ENCODE measurements at places on chromosomes 4 and X.
A peak's percentile ranks its signal among the peaks of the same experiment; 100 is the strongest.

GRCh38 chr4:71472946-71473345 is 134.1 kb downstream of the SLC4A4 start:
- no peak for DNase-seq

DNA sequence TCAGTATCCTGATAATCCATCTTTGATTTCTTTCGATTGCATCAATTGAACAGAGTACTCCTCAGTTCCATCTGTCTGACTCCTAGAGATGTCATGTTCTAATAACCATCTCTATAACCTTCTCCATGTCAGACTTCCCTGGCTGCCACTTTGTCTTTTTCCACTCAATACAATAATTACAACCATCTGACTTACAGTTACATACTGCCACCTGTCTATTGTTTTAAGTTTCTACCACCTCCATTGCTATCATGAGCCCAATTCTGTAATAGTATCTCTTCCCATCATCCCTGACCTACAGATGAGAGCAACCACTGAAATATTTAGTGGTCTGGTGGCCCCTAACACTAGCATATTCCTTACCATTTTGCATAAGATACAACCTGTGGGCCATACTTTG is 439.2 kb upstream of the FAM47C start:
- DNase-seq = no peak

DNA sequence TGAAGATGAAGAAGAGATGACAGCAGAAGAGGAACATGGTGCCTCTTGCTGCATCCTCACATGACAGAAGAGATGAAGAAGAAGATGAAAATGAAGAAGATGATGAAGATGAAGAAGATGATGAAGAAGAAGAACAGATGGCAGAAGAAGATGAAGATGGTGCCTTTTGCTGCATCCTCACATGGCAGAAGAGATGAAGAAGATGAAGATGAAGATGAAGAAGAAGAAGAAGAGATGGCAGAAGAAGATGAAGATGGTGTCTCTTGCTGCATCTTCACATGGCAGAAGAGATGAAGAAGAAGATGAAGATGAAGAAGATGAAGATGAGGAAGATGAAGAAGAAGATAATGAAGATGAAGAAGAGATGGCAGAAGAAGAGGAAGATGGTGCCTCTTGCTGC is 63.7 kb upstream of the HPF1 start:
- DNase-seq = no peak

DNA sequence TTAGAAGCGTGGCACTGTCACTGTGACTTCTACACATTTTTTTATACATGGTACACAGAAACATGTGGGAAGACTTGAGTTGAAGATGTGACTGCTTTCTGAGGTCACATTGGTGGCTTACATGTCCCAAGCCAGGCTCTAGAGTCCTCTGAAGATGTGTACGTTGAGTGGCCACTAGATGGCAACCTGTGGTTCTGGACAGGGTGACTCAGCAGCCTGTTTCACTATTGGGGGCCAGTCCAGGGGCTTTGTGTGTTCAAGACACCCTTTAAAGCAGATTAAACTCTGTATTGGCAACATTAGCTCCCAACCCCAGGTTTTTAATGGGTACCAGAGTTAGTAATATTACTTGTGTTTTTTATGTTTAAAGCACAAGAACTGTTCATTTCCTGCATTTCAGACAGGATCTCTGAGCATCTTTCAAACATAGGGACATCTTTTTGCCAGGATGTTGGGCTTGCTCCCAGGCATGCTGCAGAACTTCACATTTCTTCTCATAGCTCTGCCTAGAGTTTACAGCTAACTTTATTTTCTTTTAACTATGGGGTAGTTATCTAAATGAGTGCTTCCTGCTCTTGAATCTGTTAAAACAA is 53.0 kb downstream of the DCUN1D4 start:
- DNase-seq = peak; percentile 22

- DNase-seq = no peak
Measured at GRCh38 chr4:38500433-38500832, 163.6 kb upstream of the KLF3 start.

GRCh38 chrX:134368126-134368525 is 91.8 kb upstream of the HPRT1 start:
- no peak for DNase-seq

DNA sequence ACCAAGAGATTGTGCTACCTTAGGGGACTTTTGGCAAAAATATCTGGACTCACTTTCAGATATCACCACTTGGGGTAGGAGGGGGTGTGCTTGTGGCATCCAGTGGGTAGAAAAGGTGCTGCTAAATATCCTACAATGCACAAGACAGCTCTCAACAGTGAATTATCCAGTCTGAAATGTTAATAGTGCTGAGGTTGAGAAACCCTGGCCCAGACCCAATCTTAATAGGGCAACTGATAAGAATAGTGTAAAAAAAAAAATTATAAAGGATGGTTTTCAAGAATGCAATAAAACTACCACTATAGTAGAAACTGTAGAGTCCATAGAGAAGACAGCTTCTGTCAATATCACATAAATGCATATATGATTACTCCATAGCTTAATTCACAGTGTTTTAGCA is 185.5 kb downstream of the ZNF330 start:
- DNase-seq = no peak

GRCh38 chr4:143554728-143555597 is 41.5 kb downstream of the SMARCA5 start:
- no peak for DNase-seq

- no peak for DNase-seq
Measured at GRCh38 chrX:31449081-31449480, 377.2 kb upstream of the FTHL17 start.

DNA sequence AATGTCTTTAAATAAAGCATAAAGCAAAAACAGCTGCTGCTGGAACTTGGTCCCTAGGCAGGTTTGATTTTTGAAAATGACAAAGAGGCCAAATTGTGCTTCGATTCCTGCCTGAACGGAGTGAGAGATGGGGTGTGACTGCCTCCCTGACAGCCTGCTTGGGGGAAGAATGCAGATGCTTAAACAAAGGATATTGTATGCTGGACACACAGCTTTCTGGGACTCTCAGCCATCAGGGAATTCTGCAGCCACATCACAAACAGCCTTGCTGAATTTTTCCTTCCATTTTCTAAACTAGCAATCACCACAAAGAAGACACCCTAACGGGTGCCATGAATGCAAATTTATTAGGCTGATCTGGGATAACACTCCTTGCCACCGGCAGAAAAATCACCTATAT is 83.9 kb upstream of the CPEB2 start:
- DNase-seq = no peak

GRCh38 chrX:115330498-115331168 is 41.1 kb downstream of the LUZP4 start:
- no peak for DNase-seq

Data from stimulated activated CD4-positive, alpha-beta T cell treated with anti-CD3 and anti-CD28 coated beads, Interleukin-15, amount 100 ng/mL, for 48 hours (primary cell).